ENCODE measurements at places on chromosomes 6 and 20. TPM values are rescaled to one million over a fixed set of nuclear protein-coding genes. Genes with fewer than 3 reads are reported as not detected.
A peak's percentile ranks its signal among the peaks of the same experiment; 100 is the strongest.

GRCh38 chr20:21436205-21436604 lies 38.9 kb upstream of the NKX2-4 start:
- no peaks in the 10 kb centered on the region for H3K36me3 ChIP-seq
- H3K4me3 ChIP-seq: no peak overlapping the region
- H3K4me1 ChIP-seq: no peaks in the 10 kb centered on the region
- H3K27ac ChIP-seq: no peak overlapping the region
- no peak for DNase-seq

PROKR2 gene
- not detected for total RNA-seq

- no peaks in the 10 kb centered on the region for H3K27me3 ChIP-seq
- DNase-seq: no peak
- no peaks in the 10 kb centered on the region for H3K36me3 ChIP-seq
- no peak overlapping the region for H3K27ac ChIP-seq
These were observed 33.7 kb upstream of the FOXQ1 start for GRCh38 chr6:1278061-1278720.

- H3K36me3 ChIP-seq: peaks cover 2% of the 10 kb centered on the region
- no peak for DNase-seq
- H3K4me1 ChIP-seq: peaks cover 25% of the 10 kb centered on the region
- no peak overlapping the region for H3K27ac ChIP-seq
These were observed 4.4 kb downstream of the C6orf89 start for GRCh38 chr6:36890112-36890663.

POPDC3 gene
- total RNA-seq: not detected

DNA sequence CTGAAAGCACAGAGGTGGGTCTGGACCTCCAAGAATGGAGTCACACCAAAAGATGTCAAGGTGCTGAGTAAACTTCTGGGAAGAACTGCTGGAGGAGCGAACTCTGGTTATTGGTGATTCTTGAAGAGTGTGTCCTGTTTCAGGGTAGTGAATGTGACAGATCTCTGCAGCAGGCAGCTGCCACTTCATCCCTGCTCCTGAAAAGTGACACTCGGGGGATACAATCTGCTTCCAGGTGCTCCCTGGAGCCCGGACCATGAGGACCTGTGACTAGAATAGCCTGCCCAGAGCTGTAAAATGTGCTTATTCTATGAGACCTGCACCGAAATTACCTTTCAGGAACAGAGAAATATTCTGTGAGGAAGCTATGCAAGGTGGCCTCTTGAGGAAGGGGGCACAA lies 191.1 kb downstream of the FOXC1 start:
- H3K36me3 ChIP-seq: no peaks in the 10 kb centered on the region
- no peaks in the 10 kb centered on the region for H3K27me3 ChIP-seq
- DNase-seq: no peak
- H3K27ac ChIP-seq: peak overlapping the region; percentile 89

CAGE1 gene
- total RNA-seq: 0.26 TPM

DNA sequence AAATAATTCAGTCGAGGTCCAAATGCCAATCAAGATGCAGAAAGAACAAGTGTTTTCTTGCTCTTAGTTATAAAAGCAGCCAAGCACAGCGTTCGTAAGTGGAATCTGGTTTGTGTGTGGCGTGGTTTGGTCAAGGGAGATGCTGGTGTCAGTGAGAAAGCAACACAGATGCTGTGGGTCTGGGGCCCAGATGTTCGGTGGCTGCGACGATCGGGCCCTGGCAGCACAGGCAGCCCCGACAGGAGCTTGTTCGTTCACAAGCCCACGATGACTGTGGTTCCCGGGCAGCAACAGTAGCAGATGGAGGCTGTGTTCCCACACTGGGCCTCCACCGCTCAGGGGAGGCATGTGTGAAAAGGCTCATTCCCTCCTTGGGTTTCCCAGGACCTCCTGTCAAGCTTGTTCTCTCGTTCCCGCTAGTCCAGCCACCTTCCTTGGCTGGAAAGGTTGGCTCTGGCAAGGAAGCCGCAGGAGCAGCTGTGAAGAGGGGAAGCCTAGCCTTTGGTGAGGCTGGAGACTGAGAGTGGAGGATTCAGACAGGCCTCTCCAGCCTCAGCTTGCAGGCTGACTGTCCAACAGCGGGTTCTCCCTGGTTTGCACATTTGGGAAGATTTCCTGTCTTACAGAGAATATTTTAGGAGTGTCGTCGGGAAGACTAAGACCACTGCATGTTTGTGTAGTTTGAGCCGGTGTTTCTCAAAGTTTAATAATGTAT lies 304.7 kb downstream of the QKI start:
- no peaks in the 10 kb centered on the region for H3K4me1 ChIP-seq
- no peak overlapping the region for H3K27ac ChIP-seq
- H3K4me3 ChIP-seq: no peak overlapping the region
- H3K36me3 ChIP-seq: no peaks in the 10 kb centered on the region
- DNase-seq: no peak

DNA sequence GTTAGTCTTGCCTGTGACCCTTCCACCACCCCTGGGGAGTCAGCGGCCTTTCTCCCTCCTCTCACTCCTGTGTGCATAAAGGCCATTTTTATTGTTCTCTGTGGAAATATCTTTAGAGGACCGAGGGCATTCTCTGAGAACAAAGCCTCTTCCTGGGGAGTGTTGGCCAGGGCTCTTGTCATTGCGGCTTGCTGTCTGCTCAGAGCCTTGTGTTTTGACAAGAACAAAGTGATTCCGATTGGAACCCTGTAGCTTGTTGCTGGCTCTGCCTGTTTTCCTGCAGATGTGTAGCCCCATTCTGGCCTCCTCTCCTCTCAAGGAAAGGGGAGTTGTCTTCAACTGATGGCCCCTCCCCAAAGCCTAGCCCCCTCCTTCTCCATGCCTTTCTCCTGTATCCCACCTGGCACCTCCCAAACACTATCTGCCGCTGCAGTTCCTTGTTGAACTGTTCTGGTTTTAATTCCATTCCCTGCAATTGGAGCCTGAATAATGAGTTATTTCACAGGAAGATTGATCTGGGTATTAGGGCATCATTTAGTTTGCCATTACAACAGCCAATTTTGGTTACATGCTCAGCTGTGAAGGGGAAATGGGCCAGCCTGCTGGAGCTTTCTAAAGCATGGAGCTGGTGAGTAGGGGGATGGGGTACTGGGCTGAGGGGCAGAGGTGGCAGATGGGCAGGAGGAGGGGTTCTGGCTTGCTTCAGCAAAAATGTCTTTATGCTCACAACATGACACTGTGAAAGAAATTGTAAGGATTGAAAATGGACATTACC lies 252.5 kb downstream of the LRFN2 start:
- no peak for DNase-seq
- no peaks in the 10 kb centered on the region for H3K36me3 ChIP-seq
- H3K4me1 ChIP-seq: no peaks in the 10 kb centered on the region
- no peak overlapping the region for H3K4me3 ChIP-seq
- no peaks in the 10 kb centered on the region for H3K27me3 ChIP-seq

MYCT1 gene
- 4.6 TPM for total RNA-seq

DNA sequence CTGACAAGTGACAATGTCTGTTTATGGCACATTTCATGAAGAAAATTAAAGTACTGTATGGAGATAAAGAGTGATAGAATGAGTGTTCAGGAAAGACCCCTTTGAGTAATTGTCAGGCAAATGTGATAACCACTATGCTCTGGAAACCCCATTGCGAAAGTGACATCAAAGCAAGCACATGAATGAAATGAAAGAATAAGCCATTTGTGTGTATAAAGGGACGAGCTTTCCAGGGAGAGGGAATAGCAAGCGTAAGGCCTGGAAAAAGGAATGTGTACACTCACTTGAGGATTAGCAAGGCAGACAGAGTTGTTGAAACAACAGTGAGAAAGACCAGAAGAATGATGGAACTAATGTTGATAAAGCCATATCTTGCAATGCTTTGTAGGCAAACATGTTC lies 490.0 kb downstream of the GRIK2 start:
- H3K27me3 ChIP-seq: no peaks in the 10 kb centered on the region
- H3K27ac ChIP-seq: no peak overlapping the region

DNA sequence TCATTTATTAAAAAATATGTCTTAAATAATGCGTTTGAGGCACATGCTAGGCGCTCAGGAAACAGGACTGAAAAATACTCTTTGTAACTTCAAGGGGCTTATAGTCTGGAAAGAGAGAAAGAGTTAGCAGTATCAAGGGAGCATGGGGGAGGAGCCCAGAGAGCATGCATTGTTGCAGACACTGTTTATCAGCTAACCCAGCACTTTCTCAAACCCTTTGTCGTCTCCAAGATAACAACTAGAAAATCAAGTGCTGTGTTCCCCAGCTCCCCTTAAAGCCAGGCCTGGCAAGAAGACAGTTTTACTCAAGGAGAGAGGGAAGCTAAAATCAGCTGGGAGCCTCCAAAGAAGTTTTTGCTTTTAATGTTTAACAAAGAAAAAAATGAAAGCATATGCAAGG lies 98.4 kb downstream of the PERP start:
- no peaks in the 10 kb centered on the region for H3K27me3 ChIP-seq
- DNase-seq: no peak
- H3K4me1 ChIP-seq: no peaks in the 10 kb centered on the region
- no peaks in the 10 kb centered on the region for H3K36me3 ChIP-seq
- no peak overlapping the region for H3K4me3 ChIP-seq

- H3K4me3 ChIP-seq: no peak overlapping the region
- peak; percentile 95 for DNase-seq
- H3K27ac ChIP-seq: peak overlapping the region; percentile 88
- H3K36me3 ChIP-seq: no peaks in the 10 kb centered on the region
- no peaks in the 10 kb centered on the region for H3K27me3 ChIP-seq
These were observed 22.7 kb downstream of the HLA-A start for GRCh38 chr6:29964887-29965562.

- H3K4me1 ChIP-seq: no peaks in the 10 kb centered on the region
- peak; percentile 62 for DNase-seq
- no peak overlapping the region for H3K27ac ChIP-seq
- no peaks in the 10 kb centered on the region for H3K27me3 ChIP-seq
- H3K36me3 ChIP-seq: no peaks in the 10 kb centered on the region
These were observed 27.5 kb upstream of the ZBTB22 start for GRCh38 chr6:33344701-33345697.

DNA sequence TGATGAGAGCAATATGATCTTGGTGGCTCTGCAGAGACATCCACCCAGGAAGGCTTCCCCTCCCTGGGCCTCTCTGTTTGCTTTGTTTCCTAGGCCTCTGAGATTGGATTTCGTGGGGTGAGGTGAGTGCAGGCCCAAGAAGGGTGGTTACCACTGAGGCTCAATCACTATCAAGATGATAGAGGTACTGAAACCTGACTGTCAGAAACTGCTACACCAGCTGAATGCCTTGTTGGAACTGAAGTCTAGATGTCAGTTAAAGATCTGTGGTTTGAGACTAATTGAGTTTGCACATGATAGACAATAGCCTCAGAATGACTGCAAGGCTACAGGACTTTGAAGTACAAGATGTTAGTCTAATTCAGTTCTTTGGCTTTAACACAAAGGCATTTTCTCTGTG lies 15.2 kb downstream of the VNN1 start:
- H3K27me3 ChIP-seq: no peaks in the 10 kb centered on the region
- H3K4me1 ChIP-seq: no peaks in the 10 kb centered on the region
- H3K4me3 ChIP-seq: no peak overlapping the region
- no peak overlapping the region for H3K27ac ChIP-seq

DNA sequence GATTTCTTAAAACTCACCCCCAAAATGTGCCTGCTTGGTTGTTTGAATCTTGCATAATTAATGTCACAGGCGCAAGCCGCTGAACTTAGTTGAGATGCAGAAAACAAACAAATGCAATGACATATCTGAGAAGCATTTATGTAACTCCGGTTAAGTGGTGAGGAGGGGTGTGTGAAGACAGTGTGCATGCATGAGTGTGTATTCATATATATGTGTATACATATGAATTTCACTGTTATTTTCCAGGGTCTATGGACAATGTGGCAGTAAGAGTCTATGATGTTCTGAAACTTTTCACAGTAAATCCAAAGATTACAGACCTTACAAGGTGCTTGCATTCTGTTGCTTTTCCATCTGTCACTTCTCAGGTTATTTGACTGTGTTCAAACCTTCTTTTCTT lies 103.0 kb downstream of the ZNF217 start:
- DNase-seq: no peak
- no peaks in the 10 kb centered on the region for H3K4me1 ChIP-seq
- H3K4me3 ChIP-seq: no peak overlapping the region
- no peaks in the 10 kb centered on the region for H3K36me3 ChIP-seq
- H3K27ac ChIP-seq: no peak overlapping the region

CASS4 gene
- not detected for total RNA-seq

PNPLA1 gene
- total RNA-seq: not detected

- DNase-seq: no peak
- H3K27ac ChIP-seq: no peak overlapping the region
- H3K36me3 ChIP-seq: no peaks in the 10 kb centered on the region
- no peaks in the 10 kb centered on the region for H3K4me1 ChIP-seq
- no peak overlapping the region for H3K4me3 ChIP-seq
- no peaks in the 10 kb centered on the region for H3K27me3 ChIP-seq
These were observed 56.1 kb upstream of the CCN6 start for GRCh38 chr6:111997853-111998208.

DNA sequence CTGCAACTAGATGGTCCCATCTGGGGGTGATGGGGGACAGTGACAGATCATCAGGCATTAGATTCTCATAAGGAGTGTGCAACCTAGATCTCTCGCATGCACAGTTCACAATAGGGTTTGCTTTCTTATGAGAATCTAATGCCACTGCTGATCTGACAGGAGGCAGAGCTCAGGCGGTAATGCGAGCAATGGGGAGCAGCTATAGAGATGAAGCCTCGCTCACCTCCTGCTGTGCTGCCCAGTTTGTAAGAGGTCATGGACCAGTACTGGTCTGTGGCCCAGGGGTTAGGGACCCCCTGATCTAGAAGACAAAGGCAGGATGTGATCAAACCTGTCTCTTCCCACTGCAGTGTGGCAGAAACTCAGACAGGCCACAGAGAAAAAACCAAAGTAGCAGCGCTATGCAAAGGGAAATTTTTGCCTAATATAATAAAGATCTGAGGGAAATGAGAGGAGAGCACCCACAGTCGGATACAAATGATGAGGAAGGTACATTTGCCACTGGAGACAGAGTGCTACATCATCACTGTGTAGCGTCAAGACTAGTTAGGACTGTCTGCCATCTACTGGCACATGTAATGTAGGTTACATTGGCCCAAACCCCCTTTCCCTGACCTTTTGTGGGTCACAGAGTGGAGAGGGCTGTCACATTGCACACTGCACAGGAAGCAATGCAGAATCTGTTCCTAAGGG lies 4.1 kb upstream of the LY86 start:
- no peaks in the 10 kb centered on the region for H3K36me3 ChIP-seq
- no peak overlapping the region for H3K27ac ChIP-seq
- no peaks in the 10 kb centered on the region for H3K4me1 ChIP-seq
- H3K4me3 ChIP-seq: no peak overlapping the region
- H3K27me3 ChIP-seq: no peaks in the 10 kb centered on the region

DNA sequence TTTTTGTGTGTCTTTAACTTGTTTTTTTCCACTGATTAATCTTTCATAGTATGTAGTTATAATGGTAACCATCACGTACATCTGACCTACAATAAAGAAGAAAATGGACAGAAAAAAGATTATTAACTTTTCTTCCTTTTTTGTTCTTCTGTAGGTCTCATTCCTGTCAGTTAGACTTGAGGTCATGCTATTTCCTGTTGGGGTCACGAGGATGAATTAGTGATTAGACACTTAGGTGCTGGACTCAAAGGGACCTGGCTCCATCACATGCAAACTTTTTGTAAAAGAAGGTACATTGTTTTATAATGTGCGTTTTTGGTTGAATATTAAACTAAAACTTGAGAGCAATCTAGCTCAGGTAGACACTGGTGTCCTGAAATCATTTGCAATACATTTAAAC lies 14.8 kb downstream of the MARCKS start:
- no peaks in the 10 kb centered on the region for H3K36me3 ChIP-seq
- no peaks in the 10 kb centered on the region for H3K27me3 ChIP-seq
- no peak for DNase-seq

GRCh38 chr6:135002229-135002844 lies 52.3 kb downstream of the HBS1L start:
- peaks cover under 1% of the 10 kb centered on the region for H3K36me3 ChIP-seq
- no peaks in the 10 kb centered on the region for H3K4me1 ChIP-seq
- H3K4me3 ChIP-seq: no peak overlapping the region
- H3K27me3 ChIP-seq: no peaks in the 10 kb centered on the region
- DNase-seq: no peak

KCNG1 gene
- total RNA-seq: 6.2 TPM
